ENCODE measurements at places on chromosomes 11 and 22. TPM values are rescaled to one million over a fixed set of nuclear protein-coding genes. Genes with fewer than 3 reads are reported as not detected.

Gene CARD16
- 12.7 TPM for total RNA-seq

Gene MS4A12
- total RNA-seq, result not detected

Gene SYCE3
- not detected for total RNA-seq

Gene MYBPC3
- 1.8 TPM for total RNA-seq

Gene GGT1
- 4.2 TPM for total RNA-seq

Gene SERHL2
- total RNA-seq, result 2.8 TPM

Gene MAPK8IP1
- 23.7 TPM for total RNA-seq

Gene MMP27
- total RNA-seq, result not detected

Gene E2F8
- total RNA-seq, result 12.2 TPM

Gene ZP1
- not detected for total RNA-seq

Gene MGAT3
- total RNA-seq, result 47.0 TPM

Gene CD6
- 0.70 TPM for total RNA-seq

Gene OR52I1
- total RNA-seq, result not detected

Gene TRIM29
- total RNA-seq, result 207 TPM

Gene IL18BP
- total RNA-seq, result 15.7 TPM

Gene SRPRA
- 76.6 TPM for total RNA-seq

Gene SAA4
- total RNA-seq, result not detected

Gene RPL27A
- 979 TPM for total RNA-seq

Gene IL10RA
- total RNA-seq, result 0.48 TPM

Gene KRTAP5-9
- 0.43 TPM for total RNA-seq

Gene APOL3
- total RNA-seq, result 2.3 TPM

Gene GANAB
- total RNA-seq, result 372 TPM

Gene SORL1
- total RNA-seq, result 39.0 TPM

Gene APOBEC3G
- 5.6 TPM for total RNA-seq

Gene CHRNA10
- 2.9 TPM for total RNA-seq

Gene RAB1B
- total RNA-seq, result 122 TPM

Gene POU2AF1
- 0.24 TPM for total RNA-seq

Gene ALDH3B2
- 9.4 TPM for total RNA-seq

Gene HEPN1
- total RNA-seq, result not detected

Gene OSM
- total RNA-seq, result not detected

Gene RIC3
- 12.0 TPM for total RNA-seq

Gene UVRAG
- total RNA-seq, result 29.5 TPM

Gene NOX4
- total RNA-seq, result 3.7 TPM

Gene MS4A4E
- 0.33 TPM for total RNA-seq

Gene HEPHL1
- 0.05 TPM for total RNA-seq

Gene THY1
- total RNA-seq, result 19.0 TPM

Gene RFPL3
- 0.24 TPM for total RNA-seq

Gene KCNJ1
- total RNA-seq, result 0.27 TPM

Gene BACE1
- total RNA-seq, result 26.2 TPM

Data from type B pancreatic cell (in vitro differentiated cells).